ENCODE measurements at places on chromosomes 1 and 21.

GRCh38 chr1:183761871-183762270 lies 43.0 kb upstream of the RGL1 start:
- DNase-seq = no peak

GRCh38 chr1:22259551-22260282 lies 116.8 kb upstream of the WNT4 start:
- DNase-seq = no peak

GRCh38 chr1:2288816-2289536 lies 60.9 kb downstream of the SKI start:
- DNase-seq = no peak

GRCh38 chr21:42107881-42108553 lies 36.9 kb downstream of the UMODL1 start:
- DNase-seq = peak; percentile 72

DNA sequence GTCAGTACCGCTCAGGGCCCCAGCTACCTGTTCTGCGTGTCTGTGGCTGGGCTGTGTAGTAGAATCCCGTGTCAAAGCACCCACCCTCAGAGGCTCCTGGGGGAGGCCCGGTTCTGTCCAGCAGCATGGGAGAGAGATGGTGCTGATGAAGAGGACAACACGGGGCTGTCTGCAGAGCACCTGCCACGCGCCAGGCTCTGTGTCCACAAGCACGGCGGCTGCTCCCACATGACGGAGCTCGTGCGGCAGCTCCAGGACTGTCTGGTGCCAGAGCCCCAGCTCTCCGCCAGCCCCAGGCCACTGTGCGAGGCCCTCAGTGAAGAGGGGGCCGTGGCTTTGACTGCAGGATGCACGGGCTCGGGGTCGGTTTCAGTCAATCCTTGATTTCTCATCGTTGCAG lies 42.0 kb upstream of the TSPEAR start:
- DNase-seq = no peak

GRCh38 chr21:40331804-40332203 lies 464.6 kb downstream of the PCP4 start:
- DNase-seq = no peak

DNA sequence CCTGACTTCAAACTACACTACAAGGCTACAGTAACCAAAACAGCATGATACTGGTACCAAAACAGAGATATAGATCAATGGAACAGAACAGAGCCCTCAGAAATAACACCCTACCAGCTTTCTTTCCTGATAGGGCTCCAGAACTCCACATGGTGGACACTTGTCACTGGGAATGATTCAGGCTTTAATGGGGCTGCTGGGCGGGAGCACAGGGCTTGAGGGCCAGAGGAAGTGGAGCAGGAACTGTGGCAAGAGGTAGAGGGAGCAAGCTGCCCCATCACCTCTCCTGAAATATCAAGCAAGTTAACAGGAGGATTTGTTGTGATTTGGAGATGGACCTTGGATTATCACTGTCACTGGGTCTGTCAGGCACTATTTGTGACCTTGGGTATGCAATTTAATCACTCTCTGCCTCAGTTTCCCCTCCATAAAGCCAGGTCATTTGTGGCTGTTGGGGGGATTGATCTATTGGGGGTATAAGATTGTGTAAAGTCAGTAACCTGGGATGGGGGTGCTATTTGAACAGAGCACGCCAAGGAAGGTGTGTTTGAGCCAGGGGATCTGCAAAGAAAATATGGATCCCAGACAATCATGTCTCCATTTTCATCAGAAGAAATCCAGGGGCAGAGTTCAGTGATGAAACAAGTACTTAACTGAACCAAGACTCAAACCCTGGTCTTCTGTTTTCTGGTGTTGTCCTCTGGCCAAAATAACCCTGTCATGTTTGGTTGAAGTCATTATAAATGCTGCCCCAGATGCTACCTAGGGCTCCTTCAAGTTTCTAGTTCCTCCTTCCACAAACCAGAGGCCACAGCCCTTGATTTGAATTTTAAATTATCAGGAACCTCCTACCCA lies 25.2 kb downstream of the ETS2 start:
- DNase-seq = no peak

DNA sequence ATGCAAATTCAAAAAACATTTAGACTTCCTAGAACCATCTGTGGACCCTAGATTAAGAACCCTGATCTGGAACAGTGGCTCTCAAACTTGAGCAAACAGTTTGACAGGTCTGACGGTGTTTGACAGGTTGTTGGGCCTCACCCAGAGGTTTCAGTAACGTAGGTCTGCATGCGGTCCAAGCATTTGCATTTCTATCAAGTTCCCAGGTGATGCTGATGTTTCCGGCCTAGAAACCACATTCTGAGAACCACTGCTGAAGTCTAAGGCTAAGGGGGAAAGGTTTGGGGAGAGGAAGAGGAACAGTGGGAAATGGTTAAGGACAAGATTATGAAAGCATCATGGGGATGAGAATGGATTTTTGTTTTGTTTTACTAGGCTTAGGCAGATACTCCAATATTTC lies 48.6 kb downstream of the MDM4 start:
- DNase-seq = no peak

- DNase-seq = no peak
Measured at GRCh38 chr1:239025997-239026694, 360.2 kb upstream of the CHRM3 start.

DNA sequence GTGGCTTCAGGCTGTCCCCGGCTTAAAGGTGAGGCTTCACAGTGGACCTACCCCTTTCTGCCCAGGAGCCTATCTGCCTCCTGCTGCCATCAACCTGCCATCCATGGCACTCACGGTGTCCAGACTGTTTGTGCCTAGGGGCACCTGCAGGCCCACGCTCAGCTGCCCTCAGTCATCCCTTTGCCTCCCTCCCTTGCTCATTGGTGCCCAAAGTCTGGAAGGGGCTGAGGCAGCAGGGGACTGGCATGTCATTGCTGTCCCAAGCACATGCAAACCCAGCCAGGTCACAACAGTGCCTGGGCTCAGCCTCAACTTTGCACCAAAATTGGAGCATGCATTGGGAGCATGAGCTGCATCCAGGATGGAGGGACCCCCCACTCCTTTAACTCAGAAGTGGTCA lies 1142.7 kb upstream of the NCAM2 start:
- DNase-seq = no peak

DNA sequence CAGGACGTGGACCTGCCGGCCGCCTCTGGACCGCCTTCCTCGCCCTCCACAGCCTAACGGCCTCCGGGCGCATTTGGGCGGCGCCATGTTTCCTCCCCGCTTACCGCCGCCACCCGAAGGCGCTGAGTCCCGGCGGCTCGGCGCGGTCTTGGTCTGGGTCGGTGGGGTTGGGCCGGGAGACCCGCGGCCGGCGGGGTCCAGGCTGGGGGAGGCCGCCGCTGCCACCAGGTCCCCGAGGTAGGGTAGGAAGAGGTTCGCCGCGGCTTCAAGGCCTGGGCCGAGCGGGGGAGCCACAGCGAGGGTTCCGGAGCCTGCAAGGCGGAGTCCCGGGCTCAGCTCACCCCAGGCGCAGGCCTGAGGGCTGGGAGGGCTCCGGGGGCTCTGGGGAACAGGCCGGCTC lies 5.5 kb downstream of the OR2C3 start:
- DNase-seq = no peak

DNA sequence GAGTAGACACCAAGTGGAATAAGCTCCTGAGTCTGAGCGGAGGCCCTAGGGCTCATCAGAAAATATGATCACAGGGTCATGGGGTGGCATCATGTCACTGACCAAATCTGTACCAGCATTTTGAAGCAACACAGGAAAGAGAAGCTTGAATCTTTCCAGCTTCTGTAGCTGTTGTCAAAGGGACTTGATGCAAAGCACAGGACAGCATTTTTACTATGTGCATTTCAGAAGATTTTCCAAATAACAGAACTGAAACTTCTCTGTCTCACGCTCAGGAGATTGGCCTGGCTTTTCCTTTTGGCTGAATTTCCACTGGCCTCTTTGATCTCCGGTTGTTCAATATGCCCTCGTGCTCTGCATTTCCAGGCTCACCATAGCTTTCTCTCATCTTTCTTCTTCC lies 127.2 kb upstream of the ATP1B1 start:
- DNase-seq = no peak

DNA sequence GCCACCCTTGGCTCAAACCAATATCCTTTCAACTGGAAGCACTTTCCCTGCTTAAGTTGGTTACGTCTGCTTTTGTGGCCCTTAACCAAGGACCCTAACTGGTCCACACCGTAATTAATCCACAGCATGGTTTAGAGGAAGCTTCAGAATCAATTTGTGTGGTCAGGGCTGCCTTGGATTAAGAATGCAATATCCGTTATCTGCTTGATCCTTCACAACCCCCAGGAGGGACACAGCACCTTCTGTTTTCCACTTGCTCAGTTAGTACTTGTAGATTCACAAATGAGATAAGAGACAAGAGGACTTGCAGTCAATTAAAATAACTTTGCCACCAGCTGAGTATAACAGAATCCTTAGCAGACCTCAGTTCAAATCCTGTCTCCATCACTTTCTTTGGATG lies 56.9 kb upstream of the LRP8 start:
- DNase-seq = no peak

GRCh38 chr1:224262373-224263054 lies 67.5 kb downstream of the NVL start:
- no peak for DNase-seq

DNA sequence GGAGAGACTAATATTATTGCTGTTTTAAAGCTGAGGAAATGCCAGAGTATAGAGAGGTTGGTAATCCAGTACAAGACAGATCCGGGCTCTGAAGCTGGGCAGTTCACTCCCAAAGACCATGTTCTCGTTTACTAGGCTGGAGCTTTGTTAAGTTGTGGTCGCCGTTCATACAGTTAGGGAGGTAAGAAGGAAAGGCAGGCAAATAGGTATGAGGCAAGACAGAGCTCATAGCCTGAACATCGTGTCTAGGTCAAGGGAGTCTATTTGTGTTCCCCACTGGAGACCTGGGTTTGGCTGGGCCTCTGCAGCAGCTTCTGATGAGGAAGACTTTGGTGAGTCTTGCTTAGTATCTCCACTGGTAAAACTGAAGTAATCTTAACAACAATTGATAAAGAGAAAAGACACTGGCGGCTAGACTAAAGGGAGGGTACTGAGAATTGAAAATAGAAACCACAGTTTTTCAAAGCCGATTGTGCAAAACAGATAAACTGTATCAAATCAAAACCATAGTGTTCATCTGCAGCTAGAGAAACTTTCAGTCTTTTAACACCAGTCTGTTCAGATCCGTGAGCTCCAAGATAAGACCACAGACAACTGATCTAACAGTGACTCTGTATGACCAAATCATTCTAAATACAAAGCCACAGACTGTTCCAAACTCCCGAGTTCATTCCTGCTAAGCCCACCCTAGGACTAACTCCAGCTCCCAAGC lies 217.0 kb upstream of the FAM78B start:
- no peak for DNase-seq

GRCh38 chr1:67459068-67459467 lies 28.9 kb upstream of the SERBP1 start:
- DNase-seq = no peak

- no peak for DNase-seq
Measured at GRCh38 chr1:1085171-1085841, 11.2 kb upstream of the RNF223 start.

GRCh38 chr21:43775795-43776430 lies at the start of gene CSTB:
CSTB (minus strand) TSS chr21:43776308; CDS start chr21:43776269, 39 bp downstream.
- DNase-seq = peak; percentile 79

- no peak for DNase-seq
Measured at GRCh38 chr1:177091040-177091439, 73.5 kb downstream of the ASTN1 start.

DNA sequence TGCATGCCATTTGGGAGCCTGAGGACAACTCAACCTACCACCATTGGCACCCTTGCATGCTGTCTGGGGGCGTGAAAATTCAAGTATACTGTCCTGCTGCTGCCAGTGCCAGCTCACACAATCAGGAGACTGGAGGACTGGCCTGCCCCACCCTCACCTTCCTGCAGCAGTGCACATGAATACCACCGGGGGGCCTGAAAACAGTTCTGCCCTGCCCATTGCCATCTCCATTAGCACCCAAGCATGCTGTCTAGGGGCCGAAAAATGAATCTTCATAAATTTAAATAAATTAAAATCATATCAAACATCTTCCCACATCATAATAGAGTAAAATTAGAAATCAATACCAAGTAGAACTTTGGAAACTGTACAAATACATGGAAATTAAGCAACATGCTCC lies 322.1 kb upstream of the TMPRSS15 start:
- no peak for DNase-seq

GRCh38 chr1:180233191-180234011 lies 3.3 kb downstream of the LHX4 start:
- DNase-seq = no peak

DNA sequence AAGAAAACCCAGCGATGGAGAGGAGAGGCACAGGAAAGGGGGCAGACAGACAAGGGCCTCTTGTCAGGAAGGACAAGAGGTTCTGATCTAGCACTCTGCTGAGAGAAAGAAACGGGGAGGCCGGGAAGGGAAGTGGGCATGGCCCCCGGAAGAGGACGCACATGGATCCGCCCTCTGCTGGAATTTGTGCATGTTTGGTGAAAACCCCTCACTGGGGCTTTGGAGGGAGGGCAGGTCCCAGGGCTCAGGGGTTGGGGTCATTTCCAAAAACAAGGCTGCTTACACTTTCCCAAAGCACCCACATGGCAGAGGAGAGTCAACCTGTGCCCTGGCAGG lies 32.4 kb upstream of the ECE1 start:
- DNase-seq = no peak

DNA sequence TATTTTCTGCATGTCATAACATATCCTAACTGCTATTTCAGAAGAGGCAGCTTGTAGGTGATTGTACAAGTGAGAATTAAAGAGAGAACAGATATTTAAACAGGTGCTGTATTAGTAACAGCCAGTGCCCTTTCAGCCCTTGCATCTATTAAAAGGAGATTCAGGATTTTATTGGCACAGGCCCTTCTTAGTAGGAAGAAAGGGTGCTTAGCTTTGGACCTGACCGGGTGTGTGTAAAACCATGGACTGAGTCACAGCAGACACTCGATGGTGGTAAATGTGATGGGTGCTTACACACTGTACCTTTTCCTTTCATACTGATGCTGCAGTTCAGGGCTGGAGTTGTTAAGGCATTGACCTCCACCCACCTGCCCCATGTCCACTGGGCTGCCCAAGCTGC lies 12.7 kb upstream of the CD101 start:
- DNase-seq = no peak

GRCh38 chr1:160375788-160376524 lies 9.1 kb downstream of the NHLH1 start:
- DNase-seq = no peak

- DNase-seq = no peak
Measured at GRCh38 chr1:20848162-20848561, 61.1 kb upstream of the HP1BP3 start.

- no peak for DNase-seq
Measured at GRCh38 chr1:234515411-234515810, 36.4 kb upstream of the TARBP1 start.

Data from stimulated activated effector memory CD8-positive, alpha-beta T cell treated with anti-CD3 and anti-CD28 coated beads, Interleukin-12 subunit alpha, Interleukin-12 subunit beta, amount 100 ng/mL, for 72 hours (primary cell).